ENCODE measurements at places on chromosomes 11 and 22. TPM values are rescaled to one million over a fixed set of nuclear protein-coding genes. Genes with fewer than 3 reads are reported as not detected.
A peak's percentile ranks its signal among the peaks of the same experiment; 100 is the strongest.

The ESRRA gene
- total RNA-seq = 46.0 TPM

The SHANK3 gene
- total RNA-seq = 14.3 TPM

GRCh38 chr11:5486003-5486402 lies 2.5 kb upstream of the OR52D1 start:
- no peak for DNase-seq

DNA sequence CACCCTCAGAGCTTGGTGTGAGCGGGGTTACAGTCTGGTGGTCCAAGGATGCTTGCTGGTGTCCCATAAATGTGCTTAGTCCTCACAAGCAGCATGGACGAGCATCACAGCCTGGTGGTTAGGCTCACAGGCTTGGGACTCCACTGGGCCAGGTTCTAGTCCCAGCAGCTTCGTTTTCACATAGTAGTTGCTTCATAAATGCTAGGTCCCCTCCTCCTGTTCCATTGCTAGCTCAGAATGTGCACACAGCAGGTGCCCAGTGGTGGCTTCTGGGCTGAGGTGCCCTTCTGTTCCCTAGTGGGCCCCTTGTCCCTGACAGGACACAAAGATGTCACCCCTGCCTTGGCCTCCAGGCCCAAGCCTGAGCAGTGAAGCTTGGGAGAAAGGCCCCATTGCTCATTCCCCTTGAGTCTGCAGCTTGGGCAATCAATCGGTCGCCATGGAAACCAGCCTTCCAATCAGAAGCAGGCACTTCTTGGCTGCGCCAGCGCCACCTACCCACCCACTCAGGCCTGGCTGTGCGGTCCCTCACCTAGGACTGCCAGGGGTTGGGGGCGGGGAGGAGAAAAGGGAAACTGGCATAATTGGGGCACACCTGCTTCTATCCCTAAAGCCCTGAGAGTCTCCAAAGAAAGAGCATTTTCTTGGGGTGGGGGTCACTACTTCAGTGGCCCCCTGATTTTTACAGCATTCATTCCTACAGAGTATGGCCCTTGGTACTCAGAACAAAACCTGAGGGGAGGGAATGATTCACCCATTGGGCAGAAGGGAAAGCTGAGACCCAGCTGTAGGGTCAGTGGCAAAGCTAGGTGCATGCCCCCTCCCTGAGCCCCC lies 48.1 kb downstream of the CYTH4 start:
- DNase-seq = no peak

The SLC6A5 gene
- not detected for total RNA-seq

DNA sequence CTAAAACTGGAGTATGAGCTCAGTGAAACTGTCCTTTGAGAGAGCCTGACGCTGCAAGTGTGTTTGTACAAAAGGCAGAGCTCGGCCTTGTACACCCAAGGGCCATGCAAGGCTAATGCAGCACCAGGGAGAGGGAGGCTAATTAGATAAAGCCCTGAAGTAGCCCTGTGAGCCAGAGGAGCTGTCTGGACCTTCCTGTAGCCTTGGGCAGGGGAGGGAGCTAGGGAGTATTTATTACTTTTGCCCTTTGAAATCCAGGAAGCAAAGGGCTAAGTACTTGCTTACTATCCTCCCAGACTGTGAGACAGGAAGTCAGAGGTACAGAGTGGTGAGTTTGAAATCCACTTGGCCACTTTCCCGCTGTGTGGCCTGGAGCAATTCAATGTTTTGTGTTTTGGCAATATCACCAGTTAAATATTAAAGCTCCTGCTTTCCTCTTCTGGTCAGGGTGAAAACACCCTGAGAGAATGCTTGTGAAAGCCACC lies 10.2 kb upstream of the LDHA start:
- DNase-seq = peak; percentile 19

The FAM181B gene
- total RNA-seq = 2.2 TPM

- no peak for DNase-seq
Measured at GRCh38 chr11:70192666-70193410, 10.3 kb upstream of the FADD start.

GRCh38 chr11:119832202-119832935 lies 103.4 kb upstream of the NECTIN1 start:
- DNase-seq = no peak

Data from thoracic aorta (tissue), 2 donors.